Thymus (tissue), 14 donors: ENCODE measurements at places on chromosomes 2 and 18. TPM values are rescaled to one million over a fixed set of nuclear protein-coding genes. Genes with fewer than 3 reads are reported as not detected.
A peak's percentile ranks its signal among the peaks of the same experiment; 100 is the strongest.

DNA sequence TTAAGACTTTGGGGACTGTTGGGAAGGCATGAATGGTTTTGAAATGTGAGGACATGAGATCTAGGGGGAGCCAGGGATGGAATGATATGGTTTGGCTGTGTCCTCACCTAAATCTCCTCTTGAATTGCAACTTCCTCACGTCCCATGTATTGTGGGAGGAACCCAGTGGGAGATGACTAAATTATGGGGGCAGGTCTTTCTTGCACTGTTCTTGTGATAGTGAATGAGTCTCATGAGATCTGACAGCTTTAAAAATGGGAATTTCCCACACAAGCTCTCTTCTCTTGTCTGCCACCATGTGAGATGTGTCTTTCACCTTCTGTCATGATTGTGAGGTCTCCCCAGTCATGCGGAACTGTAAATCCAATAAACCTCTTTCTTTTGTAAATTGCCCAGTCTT, 11.5 kb upstream of the MBP start:
- DNase-seq = no peak

- DNase-seq = no peak
Observed at GRCh38 chr2:173399229-173399628, 44.6 kb downstream of the CDCA7 start.

The GCG gene
- polyA plus RNA-seq = 3.7 TPM

The SH3RF3 gene
- polyA plus RNA-seq = 8.2 TPM

The DLGAP1 gene
- 0.41 TPM for polyA plus RNA-seq

- DNase-seq = no peak
Observed at GRCh38 chr2:154207288-154208047, 335.7 kb downstream of the GALNT13 start.

The C2orf74 gene
- 51.6 TPM for polyA plus RNA-seq

The SH2D6 gene
- polyA plus RNA-seq = 0.55 TPM

GRCh38 chr2:111116011-111116746, 4.5 kb upstream of the BCL2L11 start:
- DNase-seq = no peak

DNA sequence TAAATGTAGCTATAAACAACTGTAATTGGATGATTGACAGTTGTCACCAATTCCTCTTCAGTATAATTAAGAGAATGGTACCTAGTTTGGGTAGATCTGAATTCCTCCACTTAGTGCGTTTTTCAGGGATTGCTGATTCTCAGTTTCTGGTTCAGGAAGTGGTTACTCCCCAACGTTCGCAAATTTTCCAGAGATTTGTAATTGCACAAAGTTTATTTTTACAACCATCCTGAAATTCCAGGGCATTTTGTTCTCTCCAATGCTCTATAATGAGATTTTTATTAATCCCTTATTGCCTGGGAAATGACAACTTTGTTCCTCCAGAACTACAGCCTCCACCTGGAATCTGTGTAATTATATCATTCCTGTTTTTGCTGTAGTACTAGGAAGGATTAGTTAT, 710.6 kb upstream of the ZEB2 start:
- no peak for DNase-seq

The PSTPIP2 gene
- polyA plus RNA-seq = 8.1 TPM

DNA sequence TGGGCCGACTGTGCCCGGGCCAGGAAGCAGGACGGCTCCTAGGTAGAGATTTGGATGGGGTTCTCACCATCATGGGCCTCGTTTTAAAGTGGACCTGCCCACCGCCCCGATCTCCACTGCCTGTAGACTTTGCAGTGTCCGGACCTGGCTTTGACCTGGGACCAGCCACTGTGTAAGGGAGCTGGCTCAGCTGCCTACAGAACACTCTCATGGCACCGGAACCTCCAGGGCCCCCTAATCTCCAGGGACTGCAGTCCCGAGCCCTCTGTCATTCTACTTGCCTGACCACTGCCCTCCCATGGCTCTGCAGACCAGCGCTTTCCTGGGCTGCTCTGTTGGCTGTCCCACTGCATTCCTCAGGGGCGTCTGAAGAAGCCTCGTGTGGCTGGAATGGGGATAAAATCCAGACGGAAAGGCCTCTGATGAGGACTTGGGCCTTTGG, 120.8 kb downstream of the GLI2 start:
- no peak for DNase-seq

DNA sequence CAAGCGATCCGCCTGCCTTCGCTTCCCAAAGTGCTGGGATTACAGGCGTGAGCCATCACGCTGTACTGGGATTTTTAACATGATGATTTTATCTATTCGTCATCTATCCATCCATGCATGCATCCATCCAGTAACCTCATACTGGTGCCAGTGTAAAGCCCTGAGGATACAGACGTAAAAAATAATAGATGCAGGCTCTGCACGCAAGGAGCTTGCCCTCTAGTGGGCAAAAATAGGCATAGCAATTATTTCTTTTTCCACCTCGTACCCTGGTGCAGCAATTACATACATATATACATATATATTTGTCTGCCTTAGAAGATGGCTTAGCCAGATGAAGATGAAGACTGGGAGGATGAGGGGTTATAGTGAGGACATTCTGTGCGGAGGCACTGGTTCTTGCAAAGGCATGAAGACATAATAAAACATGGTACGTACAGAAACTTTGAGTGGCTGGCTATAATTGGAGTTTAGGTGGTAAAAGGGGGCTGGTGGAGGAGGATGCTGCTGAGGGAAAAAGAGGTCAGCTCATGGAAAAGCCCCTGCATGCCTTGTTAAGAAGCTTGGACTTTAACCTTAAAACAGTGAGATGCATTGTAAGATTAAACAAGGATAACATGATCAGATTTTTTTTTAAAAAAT, 19.6 kb upstream of the RPIA start:
- peak; percentile 55 for DNase-seq

DNA sequence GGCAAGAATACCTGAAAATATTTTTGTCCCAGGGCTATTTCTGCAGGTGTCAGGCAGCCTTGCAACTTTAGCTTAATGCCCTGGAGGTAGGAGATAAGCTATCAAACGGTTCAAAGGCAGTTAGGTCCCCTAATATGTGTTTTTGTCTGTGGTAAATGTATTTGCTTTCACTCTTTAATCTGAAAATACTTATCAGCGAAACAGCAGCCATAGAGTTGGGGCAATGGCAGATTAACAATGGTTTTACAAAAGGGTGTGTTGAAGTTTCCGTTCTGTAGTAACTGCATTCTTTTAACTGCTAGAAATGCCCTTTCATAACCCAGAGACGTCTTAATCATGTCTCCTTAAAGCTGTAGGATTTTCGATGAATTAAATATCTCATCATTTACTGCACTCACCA, 265.0 kb upstream of the TRIB2 start:
- DNase-seq = peak; percentile 31

DNA sequence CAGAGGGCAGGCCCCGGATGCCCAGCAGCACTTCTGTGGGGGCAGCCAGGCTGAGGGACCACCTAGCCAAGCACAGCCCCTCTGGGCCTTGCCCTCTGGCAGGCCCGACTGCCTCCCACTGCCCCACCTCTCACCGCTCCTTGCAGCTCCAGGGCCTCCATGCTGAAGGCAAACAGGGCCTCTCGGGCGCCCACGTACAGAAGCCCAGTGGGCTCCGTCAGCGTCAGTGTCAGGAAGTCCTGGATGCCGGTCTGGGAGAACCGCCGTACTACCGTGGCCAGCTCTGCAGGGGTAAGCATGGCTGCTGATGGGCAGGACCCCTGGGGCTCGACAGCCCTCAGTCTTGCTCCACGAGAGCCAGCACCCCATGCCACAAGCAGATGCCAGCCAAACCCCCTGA, 3.7 kb downstream of the SEMA4C start:
- no peak for DNase-seq

DNA sequence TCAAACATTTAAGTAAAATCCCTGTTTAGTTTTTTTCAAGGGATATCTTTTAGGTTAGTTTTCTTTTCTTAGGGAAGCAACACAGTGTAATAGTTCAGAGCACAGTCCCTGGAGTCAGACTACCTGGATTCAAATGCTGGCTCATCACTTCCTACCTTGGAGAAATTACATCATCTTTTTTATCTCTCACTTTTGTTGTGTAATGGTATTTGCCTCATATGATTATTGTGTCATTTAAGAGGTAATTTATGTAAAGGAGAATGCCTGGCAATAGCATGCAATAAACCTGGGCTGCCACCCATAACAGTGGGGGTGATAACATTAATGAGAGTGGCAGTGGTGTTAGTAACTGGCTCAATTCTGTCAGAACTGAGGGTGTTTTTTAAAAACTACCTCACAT, 26.3 kb downstream of the ERLEC1 start:
- no peak for DNase-seq

The KCNIP3 gene
- polyA plus RNA-seq = 5.3 TPM

DNA sequence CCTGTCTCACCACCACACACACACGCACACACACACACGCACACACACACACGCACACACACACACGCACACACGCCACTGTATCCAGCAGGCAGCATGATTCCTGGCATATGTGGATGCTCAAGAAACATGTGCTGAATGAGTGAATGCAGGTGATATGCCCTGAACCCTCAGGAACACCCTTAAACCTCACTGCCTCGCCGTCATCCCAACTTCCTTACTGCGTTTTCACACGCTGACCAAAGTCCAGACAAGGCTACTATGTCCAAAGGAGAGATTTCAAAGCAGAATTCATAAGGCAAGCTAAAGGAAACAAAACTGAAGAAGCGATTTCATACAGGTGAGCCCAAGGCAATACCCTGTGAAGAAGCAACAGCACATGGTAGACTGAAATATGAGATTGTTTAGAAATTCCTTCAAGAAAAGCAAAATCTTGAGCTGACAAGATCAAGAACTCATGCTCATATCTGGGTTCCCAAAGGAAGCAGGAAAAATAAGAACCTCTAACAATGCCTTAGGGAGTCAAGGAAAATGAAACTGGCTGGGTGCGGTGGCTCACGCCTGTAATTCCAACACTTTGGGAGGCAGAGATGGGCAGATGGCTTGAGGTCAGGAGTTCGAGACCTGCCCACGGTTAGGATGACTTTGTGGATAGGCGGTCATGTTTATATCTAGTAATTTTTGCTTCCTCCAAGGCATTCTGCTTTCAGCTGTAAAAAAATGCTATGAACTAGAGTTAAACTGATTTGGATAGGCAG, 69.1 kb downstream of the TNFRSF11A start:
- no peak for DNase-seq

The SPDYA gene
- polyA plus RNA-seq = 0.21 TPM

GRCh38 chr2:192145496-192145895, 49.2 kb downstream of the TMEFF2 start:
- no peak for DNase-seq
